Cerebellar nuclear complex (tissue), 1 donor: ENCODE measurements at places on chromosomes 6 and 20.
A peak's percentile ranks its signal among the peaks of the same experiment; 100 is the strongest.

DNA sequence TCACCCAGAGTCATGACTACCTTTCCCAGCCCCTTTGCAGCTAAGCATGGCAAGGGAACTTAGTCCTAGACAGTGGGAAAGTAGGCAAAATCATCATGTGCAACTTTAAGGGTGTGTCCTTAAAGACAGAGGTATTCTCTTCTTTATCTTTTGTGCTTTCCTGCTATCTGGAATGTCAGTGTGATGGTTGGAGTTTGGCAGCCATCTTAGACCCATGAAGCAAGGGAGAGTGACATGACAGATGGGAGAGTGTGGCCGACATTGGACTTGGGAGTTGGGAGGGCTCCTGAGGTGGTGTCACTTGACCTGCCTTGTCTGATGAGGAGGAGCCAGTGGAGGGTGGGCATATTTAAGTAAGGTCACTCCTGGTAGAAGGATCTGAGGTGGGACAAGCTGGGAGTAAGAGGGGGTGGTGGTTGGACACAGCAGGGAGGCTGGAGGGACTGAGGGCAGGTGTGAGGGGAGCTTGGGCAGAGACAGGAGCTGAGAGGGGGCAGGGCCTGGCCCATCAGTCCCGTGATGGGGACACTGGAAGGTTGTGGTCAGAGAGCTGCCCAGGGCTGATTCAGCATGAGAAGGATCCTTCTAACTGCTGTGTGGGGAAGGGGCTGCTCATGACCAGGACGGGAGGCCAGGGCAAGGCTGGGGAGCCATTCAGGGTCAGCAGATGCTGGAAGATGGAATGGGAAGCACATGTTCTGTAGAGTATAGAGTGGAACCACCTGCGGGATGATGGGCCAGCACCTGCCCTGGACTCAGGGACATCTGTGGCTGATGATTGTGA lies 29.5 kb upstream of the SULF2 start:
- DNase-seq, result no peak

- no peak for DNase-seq
Observed at GRCh38 chr6:169779092-169779815, 27.8 kb downstream of the ERMARD start.

GRCh38 chr20:60477958-60478357 lies 519.7 kb downstream of the CDH26 start:
- DNase-seq, result no peak

- DNase-seq, result no peak
Observed at GRCh38 chr20:47676912-47677634, 108.2 kb downstream of the SULF2 start.

DNA sequence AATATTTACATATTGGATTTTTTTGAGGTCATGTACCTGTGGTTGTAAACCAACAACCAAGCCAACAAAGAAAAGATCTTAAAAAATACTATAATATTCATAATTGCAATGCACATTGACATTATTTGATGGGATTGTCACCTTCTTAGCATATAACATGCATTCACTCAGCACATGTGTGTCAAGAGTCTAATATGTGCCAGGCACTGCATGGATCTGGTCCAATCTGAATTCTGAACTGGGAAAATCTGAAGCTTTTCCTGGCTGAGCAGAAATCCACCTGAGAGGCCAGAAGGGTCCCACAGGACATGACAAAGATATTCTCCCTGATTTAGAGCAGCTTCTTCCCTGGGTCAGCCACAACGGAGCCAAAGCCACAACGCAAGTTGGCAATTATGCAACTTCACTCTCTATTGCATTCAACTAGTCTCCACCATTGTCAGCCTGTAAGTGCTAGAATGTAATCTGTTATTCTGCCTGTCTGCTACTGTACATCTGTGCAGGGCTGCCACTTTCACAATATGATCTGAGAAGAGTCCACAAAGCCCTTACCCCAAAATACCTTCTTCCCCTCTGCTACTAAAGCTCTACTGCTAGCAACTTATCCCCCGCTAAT lies 17.0 kb upstream of the DDO start:
- no peak for DNase-seq

- DNase-seq, result no peak
Observed at GRCh38 chr6:138622967-138623366, 123.7 kb upstream of the NHSL1 start.

DNA sequence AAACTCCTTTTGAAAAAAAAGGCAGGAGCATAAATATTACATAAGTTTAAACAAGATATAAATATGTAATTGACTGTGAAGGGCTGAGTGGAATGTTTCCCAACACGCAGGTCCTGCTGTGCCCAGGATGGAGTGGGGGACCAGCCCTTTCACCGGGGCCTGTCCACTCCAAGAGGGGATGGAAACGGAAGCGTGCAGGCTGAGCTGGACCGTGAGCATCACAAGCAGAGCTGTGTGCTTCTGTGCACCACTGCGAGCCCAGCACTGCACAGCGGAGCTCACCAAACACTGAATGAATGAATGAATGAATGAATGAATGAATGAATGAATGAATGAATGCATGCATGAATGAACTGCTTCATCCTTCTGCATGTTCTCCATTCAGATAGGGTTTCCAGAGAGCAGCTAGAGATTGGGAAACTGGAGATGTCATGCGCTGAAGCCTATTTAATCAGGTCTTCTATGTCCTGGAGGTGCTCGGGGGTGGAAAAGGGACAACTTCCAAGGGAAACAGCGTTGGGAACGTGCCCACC lies 157.7 kb downstream of the ANKRD60 start:
- no peak for DNase-seq

GRCh38 chr6:33694401-33694931 lies 17.0 kb downstream of the UQCC2 start:
- DNase-seq, result peak; percentile 78

DNA sequence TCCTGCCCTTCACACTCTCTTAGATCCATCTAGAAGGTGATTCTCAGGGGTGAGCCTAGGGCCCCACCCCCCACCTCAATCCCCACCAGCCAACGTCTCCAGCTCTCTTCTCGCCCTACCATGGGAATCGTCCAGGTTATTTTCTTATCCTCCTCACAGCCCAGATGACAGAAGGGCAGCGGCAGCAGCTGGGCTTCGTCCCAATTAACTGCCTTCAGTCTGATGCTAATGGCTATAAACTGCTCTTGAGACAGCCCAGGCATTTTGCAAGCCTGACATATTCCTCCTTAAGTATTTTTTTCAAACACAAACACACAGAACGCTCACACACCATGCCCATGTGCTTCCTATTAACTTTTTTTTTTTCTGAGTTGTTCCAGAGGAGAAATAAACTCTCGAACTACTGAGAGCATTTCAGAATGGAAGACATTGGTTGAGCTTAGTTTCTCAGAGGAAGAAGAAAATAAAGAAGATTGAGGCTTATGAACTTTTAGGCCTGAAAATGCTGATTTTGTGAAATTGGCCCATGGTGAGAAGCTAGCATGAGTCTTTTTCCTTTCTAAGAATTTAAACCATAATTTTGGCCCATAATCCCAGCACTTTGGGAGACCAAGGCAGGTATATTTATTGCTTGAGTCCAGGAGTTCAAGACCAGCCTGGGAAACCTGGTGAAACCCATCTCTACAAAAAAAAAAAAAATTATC lies 124.6 kb downstream of the EYA2 start:
- no peak for DNase-seq

- no peak for DNase-seq
Observed at GRCh38 chr6:98927534-98927933, 20.2 kb downstream of the FBXL4 start.

- DNase-seq, result no peak
Observed at GRCh38 chr20:22579119-22579427, 5.3 kb downstream of the FOXA2 start.

- no peak for DNase-seq
Observed at GRCh38 chr6:7996538-7997111, 67.6 kb downstream of the BLOC1S5 start.

GRCh38 chr6:116446399-116446798 lies 14.8 kb upstream of the CALHM6 start:
- DNase-seq, result no peak

- no peak for DNase-seq
Observed at GRCh38 chr20:16132036-16132798, 441.0 kb downstream of the KIF16B start.

DNA sequence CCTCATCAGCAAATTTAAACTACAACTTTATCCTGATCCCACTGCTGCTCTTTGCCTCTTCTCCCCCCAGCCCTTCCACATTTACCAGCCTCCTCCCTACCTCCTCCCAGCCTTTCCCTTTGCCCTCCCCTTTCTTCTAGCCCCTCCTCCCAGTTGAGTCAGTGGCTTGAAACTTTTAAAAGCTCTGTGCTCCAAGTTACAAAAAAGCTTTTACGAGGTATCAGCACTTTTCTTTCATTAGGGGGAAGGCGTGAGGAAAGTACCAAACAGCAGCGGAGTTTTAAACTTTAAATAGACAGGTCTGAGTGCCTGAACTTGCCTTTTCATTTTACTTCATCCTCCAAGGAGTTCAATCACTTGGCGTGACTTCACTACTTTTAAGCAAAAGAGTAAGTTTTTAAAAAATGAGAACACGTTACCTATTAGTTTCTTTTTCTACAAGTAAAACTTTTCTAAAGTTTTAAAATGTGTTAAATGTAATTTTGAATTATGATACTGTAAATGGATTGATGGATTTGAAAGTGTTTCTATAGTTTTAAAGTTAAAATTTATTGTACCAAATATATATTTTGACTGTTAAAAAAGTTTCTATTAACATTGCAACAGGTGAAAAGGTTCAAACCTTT lies at the start of gene GJA1:
Gene GJA1 (plus strand): TSS at position 203 of the 626 bp plus-strand sequence. CDS start 11,202 bp downstream, outside the sequence.
- no peak for DNase-seq
